Activated CD8-positive, alpha-beta memory T cell treated with anti-CD3 and anti-CD28 coated beads for 4 hours (primary cell): ENCODE measurements at places on chromosomes 2 and 18.

GRCh38 chr2:27916293-27916995, 25.9 kb downstream of the BABAM2 start:
- no peak for DNase-seq

- no peak for DNase-seq
Observed at GRCh38 chr2:239664216-239664810, 263.5 kb upstream of the HDAC4 start.

DNA sequence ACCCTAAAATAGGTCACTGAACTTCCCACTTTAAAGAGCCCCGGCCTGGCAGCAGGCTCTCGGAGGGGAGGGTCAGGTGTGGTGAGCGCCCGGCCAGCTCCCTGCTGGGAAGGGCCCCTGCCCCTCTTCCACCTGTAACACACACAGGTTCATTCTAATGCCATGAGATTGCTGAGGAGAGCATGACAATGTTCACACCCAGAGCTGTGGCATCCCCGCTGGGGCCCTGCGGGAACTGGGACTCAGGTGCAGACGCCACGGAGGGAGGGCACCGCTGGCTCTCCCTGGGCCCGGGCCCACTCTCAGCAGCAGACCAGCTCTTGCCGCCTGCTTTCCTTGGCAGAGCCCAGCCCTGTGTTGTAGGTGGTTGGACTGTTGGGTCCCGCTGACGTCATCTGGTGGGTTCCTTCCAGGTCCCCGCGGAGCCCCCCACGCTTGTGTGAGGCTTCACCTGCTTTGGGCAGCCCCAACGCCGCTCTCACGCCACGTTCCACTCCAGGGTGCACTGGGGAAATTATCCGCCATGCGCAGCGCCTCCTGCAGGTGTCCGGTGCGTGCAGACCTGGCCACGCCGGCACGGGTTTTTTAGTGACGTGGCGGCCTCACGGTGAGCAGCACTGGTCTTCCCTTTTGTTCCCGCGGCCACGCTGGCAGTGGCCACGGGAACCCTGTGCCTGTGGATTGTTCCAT, 50.4 kb upstream of the KCNG2 start:
- no peak for DNase-seq

GRCh38 chr2:109537565-109538222, 76.1 kb downstream of the SEPTIN10 start:
- no peak for DNase-seq

DNA sequence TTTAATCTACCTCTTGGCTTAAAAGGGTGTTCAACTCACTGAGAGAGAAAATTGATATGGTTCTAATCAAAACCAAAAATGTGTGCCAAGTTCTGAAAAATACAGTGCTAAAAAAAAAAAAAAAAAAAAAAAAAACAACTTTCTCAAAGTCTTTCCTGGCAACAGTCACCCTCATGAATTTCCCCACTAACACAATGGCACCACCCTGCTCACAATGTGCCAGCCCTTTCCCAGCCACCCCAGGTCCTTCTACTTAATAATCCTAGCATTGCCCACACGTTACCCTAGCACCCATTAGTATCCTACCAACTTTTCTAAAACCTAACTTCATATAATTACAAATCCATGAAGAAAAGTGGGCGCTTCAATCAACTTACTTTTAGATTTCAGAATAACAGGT, 106.4 kb downstream of the AFF3 start:
- no peak for DNase-seq

- no peak for DNase-seq
Observed at GRCh38 chr2:132670496-132671150, 618 bp upstream of the LYPD1 start.

GRCh38 chr2:44244135-44244871, 31.0 kb upstream of the SLC3A1 start:
- DNase-seq: peak; percentile 12

- DNase-seq: no peak
Observed at GRCh38 chr2:223041527-223042109, 10.4 kb upstream of the KCNE4 start.

DNA sequence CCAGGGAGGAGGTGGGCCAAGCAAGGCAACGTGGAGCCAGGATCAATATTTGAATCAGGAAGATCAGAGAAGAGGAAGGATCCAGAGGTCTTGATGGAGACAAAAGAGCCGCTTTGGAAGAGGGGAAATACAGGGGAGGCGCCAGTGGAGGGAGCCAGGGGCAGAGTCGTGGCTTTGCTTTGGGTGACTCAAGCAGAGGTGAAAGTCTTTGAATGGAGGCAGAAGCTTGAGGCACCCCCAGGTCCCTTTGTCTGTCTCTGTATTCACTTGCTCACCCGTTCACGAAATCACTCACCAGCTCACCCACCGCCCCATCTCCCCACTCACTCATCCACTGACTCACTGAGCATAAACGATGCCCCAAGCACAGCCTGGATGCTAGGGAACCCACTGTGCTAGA, 134.1 kb downstream of the ACOXL start:
- DNase-seq: no peak

DNA sequence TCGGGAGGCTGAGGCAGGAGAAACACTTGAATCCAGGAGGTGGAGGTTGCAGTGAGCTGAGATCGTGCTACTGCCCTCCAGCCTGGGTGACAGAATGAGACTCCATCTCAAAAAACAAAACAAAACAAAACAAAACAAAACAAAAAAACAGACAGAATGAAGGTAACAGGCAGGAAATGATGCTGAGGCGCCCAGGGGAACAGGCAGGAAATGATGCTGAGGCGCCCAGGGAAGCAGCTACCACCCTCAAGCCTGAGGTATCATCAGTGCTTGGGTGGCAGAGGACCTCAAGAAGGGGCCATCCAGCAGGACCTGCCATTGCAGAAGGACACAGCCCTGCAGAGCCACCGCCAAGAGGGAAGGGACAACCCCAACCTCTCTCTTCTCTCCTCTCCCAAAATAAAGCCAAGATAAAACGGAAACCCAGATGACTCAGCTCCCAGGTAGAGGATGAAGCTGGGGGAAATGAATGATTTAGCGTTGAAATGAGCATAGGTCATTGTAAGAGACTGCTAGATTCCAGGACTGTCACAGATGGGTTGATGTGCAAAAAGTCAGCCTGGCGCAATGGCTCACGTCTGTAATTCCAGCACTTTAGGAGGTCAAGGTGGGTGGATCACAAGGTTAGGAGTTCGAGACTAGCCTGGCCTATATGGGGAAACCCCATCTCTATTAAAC, 19.3 kb downstream of the SOWAHC start:
- DNase-seq: no peak

GRCh38 chr2:222504191-222504590, 79.8 kb downstream of the SGPP2 start:
- no peak for DNase-seq

- no peak for DNase-seq
Observed at GRCh38 chr2:219000569-219000960, 7.3 kb upstream of the CRYBA2 start.

DNA sequence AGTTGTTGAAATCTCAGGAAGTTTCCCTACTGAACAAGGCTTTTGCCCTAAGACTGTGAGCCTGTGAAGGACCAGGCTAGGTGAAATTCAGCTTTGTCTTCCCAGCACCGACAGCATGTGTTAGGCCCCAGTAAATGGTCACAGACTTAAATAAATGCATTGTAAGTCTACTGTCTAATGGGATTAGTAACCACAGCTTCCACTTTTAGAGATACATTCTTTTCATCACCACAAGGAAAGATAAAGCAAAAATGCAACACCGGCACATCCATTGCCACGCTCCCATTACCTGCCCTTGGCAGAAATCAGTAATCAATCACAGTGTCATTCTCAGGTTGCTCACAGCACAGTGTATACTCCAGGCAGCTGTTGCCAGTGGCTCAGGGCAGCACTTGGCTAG, 59.3 kb downstream of the CRACDL start:
- DNase-seq: no peak

- DNase-seq: no peak
Observed at GRCh38 chr2:62686012-62686685, 19.4 kb upstream of the EHBP1 start.

DNA sequence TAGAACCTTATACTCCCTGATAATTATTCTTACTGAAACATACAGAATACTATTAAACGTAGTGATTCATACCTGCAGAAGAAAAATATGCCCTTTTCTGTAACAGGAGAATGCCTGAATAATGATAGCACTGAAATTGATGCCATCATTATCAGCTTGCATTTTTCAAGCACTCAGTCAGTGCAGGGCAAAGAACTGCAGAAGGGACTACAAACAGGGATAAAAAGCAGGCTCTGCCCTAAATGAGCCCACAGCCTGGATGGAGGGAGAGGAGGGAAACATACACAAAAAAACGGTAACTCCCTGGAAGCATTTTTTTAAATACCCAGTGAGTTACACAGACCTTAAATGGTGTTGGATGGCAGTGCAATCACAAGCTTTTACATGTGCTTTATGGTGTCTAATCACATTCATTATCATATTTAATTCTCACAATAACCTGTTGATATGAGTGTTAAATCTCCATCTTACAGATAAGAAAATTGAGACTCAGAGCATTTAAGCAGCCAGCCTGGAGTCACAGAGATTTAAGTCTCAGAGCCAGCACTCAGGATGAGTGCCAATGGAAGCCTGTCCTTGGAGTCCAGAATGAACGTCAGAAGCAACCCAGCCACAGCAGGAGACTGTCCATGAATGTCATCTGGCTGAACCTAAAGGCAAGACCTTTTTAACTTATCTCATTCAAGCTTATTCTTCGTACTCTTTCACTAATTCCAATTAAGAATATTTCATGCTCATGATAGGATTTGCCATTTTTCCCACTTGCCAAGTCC, 139.3 kb upstream of the CTNNA2 start:
- DNase-seq: no peak

DNA sequence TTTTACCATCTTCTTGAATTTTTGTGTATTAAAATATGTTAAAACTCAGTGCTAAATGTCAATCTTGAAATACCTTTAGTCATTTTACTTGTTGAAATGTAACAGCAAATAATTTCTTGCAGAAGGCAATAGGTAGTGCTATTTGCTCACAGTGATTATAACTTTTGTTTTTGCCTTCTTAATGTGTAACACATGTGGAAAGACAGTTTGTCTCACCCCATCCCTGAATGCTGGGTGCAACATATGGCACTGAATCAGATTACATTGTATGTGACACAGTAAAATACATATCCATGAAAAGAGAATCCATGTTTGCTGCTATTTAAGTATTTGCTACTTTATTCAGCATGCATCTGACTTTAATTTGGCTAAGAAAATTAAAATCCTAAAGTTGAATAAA, 35.3 kb downstream of the FRZB start:
- no peak for DNase-seq

GRCh38 chr2:62293490-62294271, 97.8 kb downstream of the B3GNT2 start:
- no peak for DNase-seq

- no peak for DNase-seq
Observed at GRCh38 chr2:12205086-12205485, 458.7 kb downstream of the LPIN1 start.

DNA sequence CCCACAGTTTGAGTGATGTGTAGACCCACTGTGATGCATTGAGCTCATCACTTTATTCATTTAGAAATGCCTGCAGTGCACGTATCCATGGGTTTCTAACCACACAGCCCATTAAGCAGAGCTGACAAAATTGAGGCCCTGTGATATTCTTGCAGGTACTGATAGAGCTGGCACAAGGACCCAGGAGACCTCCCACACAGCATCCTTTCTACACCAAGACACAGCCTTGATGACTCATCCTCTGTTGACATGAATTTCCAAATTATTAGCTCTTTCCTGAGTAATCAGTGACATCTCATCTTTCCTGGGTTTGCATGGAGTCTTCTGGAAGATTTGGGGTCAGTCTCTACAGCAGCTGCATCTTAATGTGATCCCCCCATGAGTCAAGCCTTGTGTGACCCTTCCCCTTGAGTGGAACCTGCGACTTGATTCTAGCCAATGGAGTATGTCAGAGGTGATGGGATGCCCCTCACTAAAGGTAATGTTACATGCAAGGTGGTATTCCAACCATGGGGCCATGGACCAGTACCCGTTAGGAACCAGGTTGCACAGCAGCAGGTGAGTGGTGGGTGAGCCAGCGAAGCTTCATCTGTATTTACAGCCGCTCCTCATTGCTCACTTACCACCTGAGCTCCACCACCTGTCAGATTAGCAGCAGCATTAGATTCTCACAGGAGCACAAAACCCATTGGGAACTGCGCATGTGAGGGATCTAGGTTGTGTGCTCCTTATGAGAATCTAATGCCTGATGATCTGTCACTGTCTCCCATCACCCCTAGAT, 181.1 kb upstream of the ARL4C start:
- DNase-seq: no peak
